MV-4-11 (cell line): ENCODE measurements at places on chromosomes 5 and 9.
A peak's percentile ranks its signal among the peaks of the same experiment; 100 is the strongest.

DNA sequence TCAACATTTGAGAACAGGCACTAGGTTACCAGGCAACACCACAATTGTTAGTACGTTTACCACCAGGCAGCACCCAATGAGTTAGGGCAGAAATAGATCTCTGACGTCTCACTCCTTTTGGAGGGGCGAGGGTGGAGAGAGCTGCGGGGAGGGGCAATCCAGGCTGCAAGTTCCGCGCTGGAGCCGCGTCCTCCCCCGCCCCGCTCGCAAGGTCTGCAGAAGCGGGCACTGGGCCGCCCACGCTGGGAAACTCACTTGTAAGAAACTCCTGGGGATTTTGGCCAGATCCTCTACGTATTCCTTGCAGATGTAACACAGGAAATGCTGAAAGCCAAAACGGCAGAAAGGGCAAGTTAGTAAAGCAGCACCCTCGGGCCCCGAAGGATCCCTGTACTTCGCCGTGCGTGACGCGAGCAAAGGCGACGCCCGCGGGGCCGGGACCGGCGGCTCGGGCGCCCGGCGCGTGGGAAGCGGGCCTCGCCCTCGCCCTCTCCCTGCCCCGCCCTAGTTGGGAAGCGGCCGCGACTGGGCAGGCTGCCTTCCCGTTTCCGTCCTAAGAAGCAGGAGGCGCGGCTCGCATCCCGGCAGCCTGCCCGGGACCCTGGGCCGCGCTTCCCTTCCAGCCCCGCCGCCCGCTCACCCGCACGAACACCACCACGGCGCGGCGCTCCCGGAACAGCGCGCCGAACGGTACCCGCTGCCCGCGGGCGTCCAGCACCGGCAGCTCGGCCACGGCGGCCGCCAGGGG, 493 bp downstream of the PRXL2C start:
- DNase-seq = peak; percentile 74

- DNase-seq = no peak
Observed at GRCh38 chr9:8863886-8864544, 1064.4 kb upstream of the DMAC1 start.

- no peak for DNase-seq
Observed at GRCh38 chr5:132480893-132481595, 9.5 kb downstream of the IRF1 start.

DNA sequence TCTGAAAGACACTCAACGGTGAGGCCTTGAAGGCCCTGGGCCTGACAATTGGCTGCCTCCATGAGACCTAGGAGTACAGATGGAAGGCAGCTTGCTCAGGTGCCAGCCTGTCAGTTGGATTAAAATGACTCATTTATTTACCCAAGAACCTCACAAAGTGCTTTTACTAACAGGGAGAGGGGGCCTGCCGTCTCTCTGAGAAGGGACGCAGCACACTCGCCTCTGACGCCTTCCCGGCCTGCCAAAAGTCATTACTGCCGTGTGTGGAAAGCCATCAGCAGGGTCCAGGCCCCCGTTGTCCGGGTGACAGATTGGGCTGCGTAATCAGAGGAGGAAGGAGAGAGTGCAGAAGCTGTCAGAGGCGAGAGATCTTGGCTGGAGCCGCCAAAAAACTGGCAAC, 32.4 kb downstream of the DDX31 start:
- no peak for DNase-seq

DNA sequence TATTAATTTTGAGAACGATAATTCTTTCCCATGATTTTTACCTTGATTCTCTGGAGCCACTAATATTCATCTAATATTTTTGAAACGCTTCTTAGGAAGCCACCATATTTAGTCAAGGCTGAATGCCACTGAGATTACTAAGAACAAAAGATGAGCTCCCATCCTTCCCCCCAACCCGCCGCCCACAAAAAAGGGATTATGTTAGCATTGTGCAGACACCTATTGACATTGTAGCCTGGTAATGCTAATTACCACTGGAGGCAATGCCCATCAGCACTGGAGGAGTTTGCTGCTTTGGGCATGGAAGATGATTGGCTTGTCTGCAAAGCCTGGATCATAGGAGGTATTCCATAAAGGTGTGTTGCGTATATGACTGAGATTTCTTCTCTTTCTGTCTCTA, 739.1 kb upstream of the WWC1 start:
- no peak for DNase-seq

DNA sequence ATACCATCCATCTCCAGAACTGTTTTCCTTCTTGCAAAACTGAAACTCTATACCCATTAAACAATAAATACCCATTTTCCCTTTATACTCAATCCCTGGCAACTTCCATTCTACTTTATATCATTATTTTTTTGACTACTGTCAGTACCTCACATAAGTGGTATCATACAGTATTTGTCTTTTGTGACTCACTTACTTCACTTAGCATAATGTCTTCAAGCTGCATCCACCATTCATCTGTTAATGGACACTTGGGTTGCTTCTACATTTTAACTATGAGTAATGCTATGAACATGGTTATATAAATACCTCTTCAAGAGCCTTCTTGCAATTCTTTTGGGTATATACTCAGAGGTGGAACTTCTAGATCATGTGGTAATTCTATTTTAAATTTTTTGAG, 11.6 kb upstream of the TYRP1 start:
- DNase-seq = no peak

DNA sequence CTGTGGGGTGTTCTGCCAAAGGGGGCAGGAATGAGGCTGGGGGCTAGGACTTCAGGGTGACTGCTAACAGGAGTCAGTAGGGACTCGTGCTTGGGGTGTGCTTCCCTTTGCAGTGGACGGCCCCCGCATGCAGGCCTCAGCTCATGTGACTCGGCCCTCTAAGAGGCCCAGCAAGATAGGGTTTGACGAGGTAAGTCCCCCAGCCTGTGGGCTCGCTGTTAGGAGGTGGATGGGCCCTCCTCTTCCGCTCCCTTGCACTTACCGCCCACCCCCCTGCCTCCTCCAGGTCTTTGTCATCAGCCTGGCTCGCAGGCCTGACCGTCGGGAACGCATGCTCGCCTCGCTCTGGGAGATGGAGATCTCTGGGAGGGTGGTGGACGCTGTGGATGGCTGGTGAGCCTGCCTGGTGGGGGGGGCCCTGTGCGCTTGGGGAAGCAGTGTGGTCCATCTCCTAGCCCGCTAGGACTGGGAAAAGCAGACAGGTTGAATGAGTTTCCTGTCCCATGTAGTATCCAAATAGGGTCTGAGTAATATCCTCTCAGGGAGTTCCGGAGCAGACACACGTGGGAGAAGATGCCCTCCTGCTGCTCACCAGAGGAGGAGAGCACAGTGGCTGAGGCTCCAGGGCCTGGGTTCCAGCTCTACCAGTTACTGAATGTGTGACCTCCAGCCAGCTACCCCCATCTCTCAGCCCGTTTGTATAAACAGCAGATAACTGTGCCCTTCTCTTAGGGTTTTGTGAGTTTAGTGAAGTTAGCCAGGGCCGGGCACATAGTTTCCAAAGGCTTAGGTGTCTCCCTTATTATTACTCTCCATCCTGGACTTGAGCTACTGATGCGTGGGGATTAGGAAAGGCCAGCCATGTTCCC, 8.2 kb downstream of the CERCAM start:
- no peak for DNase-seq

DNA sequence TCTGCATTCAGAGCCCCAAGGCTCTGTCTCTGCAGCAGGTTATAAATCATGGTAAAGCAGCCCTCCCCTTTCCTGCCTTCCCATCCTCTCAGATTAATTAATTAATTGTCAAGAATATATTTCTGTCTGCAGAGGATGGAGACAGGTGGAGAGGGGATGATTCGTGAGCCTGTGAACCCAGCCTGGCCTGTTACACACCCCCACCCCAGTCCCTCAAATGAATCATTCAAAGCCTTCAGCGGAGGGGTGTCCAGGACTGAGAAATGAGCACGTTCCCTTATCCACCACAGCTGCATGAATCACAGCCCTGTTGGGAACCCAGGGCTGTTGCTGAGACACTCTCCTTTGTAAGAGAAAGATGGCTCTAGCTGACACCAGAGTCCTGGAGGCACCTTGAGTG, 56.0 kb downstream of the NIPAL4 start:
- no peak for DNase-seq

DNA sequence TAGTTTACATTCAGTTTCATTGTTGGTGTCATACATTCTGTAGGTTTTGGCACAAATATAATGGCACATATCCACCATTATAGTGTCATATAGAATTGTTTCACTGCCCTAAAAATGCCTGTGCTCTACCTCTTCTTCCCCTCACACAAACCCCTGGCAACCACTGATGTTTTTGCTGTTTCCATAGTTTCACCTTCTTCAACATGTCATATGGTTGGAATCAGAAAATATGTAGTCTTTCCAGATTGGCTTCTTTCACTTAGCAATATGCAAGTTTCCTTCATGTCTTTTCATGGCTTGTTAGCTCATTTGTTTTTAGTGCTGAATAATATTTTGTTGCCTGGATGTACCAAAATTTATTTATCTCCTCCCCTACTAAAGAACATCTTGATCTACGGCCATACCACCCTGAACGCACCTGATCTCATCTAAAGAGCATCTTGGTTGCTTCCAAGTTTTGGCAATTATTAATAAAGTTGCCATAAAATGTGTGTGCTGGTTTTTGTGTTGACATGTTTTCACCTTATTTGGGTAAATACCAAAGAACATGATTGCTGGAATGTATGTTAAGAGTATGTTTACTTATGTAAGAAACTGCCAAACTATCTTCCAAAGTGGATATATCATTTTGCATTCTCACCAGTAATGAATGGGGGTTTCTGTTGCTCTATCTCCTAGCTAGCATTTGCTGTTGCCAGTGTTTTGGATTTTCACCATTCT, 17.0 kb upstream of the CDK20 start:
- no peak for DNase-seq

GRCh38 chr5:145495741-145496140, 339.4 kb downstream of the PRELID2 start:
- no peak for DNase-seq

GRCh38 chr5:144254552-144254951, 83.9 kb downstream of the KCTD16 start:
- no peak for DNase-seq

- DNase-seq = no peak
Observed at GRCh38 chr5:169805937-169806700, 169.0 kb downstream of the DOCK2 start.

DNA sequence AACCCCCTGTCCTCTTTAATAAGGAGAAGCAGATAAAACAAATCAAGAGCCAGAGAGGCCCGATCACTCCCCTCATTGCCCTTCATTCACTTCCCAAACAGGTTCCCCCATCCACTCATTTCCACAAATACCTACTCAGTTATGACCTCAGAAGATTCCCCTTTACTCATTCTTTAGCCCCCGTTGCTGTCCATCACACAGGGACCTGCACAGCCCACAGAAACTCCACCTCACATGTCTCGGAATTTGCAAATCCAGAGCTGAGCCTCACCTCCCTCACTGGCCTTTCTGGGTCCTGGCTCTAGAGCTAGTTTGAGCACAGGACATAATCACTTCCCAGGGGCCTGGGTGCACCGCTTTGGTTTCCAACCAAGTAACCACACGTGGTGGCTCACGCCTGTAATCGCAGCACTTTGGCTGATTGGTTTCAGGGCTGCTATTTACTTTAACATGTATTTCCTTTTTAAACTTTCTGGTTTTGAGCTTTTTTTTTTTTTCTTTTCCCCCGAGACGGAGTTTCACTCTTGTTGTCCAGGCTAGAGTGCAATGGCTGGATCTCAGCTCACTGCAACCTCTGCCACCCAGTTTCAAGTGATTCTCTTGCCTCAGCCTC, 17.8 kb downstream of the ATP6V0E1 start:
- no peak for DNase-seq

DNA sequence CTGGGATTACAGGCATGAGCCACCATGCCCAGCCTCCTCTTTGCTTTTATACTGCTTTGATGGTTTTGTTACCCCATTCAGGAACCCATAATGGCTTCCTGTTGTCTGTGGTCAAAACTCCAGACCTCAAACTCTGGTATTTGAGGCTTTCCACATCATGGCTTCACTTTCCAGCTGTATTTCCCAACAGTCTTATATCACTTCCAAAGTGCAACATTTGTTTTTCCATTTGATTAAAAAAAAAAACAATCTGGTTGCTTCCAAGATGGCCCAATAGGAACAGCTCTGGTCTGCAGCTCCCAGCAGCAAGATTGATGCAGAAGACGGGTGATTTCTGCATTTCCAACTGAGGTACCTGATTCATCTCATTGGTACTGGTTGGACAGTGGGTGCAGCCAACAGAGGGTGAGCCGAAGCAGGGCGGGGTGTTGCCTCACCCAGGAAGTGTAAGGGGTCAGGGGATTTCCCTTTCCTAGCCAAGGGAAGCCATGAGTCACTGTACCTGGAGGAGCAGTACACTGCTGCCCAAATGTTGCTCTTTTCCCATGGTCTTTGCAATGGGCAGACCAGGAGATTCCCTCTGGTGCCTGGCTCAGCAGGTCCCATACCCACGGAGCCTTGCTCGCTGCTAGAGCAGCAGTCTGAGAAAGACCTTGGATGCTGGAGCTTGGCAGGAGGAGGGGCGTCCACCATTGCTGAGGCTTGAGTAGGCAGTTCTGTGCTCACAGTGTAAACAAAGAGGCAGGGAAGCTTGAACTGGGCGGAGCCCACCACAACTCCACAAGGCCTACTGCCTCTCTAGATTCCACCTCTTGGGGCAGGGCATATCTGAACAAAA, 458.4 kb downstream of the KDM4C start:
- DNase-seq = peak; percentile 68

DNA sequence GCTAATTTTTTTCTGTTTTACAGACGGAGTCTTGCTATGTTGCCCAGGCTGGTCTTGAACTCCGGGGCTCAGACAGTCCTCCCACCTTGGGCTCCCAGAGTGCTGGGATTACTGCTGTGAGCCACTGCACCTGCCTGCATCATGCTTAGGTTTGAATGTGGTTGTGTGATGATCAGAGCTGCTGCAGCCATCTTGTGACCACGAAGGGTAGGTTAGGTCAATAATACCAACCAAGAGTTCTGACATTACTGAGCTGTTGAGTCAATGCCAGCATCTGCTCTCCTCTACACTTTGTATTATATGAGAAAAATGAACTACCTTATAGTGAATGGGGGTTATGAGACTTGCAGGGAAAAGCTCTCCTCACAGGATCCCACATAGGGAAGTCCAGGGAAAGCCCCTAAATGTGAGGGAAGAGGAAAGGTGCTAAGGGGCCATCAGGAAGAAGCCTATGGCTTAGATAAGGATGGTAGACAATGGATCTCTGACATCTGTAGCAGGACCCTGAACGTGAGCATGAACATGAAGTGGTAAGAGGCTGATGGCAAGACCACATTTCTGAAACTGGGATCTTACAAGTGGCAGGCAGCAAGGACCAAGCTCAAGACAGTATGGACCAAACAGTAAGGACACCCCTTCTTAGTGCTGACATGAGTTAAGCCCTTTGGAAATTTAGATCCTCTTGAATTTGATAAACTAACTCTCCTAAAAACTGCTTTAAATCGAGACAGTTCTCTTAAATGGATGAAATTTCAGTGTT, 75.7 kb upstream of the ZNF169 start:
- DNase-seq = no peak

DNA sequence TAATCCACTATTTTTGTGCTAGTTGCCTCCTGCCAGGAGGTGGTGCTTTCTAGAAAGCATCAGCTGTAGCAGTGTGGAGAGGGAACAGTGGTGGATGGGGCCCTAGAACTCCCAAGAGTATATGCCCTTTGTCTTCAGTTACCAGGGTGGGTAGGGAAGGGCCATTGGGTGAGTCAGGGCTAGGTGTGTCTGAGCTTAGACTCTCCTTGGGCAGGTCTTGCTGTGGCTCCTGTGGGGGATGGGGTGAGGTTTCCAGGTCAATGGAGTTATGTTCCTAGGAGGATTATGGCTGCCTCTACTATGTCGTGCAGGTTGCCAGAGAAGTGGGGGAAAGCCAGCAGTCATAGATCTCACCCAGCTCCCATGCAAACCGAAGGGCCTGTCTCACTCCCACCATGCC, 11.3 kb upstream of the ADAMTS12 start:
- no peak for DNase-seq

- DNase-seq = peak; percentile 31
Observed at GRCh38 chr5:161544350-161544765, 2.2 kb downstream of the GABRB2 start.
